NCI-H1436 (cell line): ENCODE measurements at places on chromosomes 12 and 14.

DNA sequence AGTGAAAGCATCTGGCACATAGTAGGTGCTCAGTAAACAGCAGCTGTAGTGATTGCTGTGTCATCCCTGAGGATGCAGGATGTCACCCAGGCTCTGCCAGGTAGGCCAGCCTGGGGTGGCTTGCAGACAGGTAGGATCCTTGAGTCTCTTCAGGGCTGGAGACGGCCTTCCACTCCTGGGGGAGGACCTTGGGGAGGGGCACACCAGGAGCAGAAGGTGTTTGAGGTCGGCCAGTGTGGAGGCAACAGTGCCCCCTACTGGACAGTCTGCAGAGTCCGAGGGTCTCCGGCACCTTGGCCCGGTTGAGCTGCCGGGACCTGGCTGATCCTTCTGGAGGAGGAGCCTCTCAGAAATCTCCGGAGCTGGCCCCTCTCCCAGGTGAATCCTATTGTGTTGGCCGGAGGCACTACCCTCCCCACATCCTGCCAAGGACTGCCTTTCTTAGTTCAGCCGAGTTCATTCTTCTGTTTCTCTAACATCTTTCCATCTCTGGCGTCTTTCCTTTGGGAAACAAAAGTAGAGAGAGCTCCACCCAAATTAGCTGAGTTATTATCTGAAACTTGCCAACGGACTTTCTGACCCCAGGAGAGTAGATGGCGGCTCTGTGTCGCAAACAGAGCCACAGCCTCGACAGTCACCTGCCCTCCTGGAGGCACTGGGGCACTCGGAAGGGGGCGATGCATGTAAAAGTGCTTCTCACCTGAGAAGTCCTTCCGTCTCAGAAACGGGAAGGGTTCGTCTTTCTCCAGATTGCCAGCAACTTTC is 41.8 kb upstream of the CLMN start:
- no peak for DNase-seq

DNA sequence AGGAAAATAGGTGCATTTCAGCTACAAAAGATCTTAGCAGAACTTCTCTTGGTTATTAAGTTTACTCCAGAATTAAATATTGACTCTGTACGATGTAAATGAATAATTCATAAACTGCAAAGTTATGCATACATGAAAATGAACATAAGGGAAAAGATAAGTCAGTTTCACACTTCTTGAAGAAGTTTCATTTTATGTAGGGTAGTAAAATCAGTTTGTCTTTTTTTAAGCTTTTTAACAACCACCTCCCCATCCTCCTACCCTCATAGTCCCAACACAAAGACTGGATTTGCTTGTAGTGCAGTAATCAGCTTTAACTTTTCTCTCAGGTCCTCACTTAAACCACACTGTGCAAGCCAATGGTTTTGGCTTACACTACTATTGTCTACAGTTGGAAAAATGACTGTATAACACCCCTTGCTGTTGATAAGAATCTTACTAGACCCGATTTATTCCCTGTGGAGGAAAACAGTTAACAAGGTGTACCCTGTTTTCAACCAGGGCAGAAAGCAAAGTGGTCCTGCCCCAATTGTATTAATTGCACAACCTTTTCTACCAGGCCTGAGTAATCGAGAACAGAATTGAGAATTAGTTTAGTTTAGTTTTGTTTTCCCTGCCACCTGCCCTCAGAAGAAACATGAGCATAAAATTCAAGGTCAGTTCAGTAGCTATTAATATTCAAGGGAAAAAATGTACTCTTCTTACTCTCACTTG is 44.1 kb downstream of the NIN start:
- DNase-seq = no peak

- no peak for DNase-seq
Measured at GRCh38 chr12:62192903-62193250, 67.3 kb upstream of the USP15 start.

DNA sequence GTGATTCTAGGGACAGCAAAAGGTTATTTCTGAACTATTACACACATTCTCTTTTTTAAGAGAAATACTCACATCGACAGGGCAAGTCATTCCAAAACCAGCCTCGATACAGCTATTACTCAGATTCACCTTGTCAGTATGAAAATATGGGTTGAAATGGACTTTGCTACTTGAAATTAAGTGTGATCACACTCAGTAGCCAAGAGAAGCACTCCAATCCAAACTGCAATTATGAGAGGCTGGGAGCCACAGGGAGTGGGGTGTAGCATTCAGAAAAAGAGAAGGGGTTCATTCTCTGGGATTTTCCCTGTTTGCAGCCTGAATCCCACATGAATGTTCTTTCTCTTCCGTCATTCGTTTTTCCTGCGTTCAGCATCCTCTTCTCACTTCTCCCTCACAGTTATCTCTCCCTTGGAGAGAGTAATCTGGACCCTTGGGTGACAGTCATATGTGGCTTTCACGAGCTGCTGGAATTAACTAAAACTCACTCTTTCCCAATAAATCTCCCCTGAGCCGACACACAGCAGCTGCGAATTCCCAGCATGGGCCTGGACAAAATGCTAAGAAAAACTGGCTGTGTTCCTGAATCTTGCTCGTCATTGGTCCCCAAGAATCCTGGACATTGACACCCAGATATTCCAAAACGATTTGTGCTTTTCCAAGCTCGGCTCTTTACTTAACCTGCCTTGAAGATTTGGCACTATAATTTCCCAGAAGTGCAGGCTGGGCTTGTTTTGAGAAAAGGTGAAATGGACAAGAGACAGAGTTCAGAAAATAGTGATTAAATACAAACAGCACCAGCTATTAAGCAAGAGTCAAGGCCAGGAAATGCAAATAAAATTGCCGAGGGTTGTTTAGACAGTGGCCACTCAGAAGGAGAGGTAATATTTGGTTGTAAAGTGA is 199.5 kb upstream of the PLEKHG7 start:
- no peak for DNase-seq

DNA sequence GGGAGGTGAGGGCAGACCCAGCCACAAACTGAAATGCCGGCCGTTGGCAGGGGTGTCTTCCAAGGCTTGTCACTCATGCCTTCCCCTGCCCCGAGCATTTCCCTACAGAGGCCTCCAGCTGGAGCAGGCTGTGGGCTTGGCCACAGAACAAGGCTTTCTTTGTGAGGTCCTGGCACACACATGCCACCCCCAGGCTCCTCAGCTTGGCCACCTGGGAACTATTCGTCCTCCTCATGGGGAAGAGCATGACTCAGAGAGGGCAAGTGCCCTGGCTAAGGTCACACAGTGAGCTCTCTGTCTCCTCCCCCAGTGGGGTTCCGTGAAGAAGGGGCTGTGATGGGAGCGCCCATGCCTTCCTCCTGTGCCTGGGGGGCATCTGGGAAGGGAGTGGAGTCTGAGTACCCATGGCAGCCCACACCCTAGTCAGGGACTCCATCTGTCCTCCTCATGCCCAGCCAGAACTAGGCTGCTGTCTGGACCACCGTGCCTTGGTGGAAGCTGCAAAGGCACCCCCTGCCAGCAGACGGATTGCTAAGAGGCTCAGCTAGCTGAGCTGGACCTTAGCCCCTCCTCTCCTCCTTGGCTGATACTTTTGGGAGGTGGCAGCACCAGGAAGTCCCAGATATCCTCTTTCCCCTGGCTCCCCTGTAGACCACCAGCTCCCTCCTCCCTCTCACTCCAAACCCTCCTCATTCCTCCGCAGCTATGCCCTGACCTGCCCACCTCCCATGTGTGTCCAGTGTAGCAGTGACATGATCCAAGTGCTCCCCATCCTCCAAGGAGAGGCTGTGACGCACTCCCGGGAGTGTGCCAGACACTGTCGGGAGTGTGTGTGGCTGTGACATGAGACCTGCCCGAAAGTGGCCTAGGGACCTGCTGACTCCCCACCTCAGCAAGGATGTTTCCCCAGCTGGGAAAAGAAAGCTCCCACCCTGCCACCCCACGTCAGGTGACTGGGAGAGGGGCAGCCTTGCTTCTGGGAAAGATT is 21.4 kb downstream of the ABCB9 start:
- no peak for DNase-seq

GRCh38 chr14:51960866-51961265 is 28.5 kb upstream of the RTRAF start:
- DNase-seq = no peak

GRCh38 chr12:122458105-122459035 is 35.9 kb upstream of the CLIP1 start:
- DNase-seq = no peak

- DNase-seq = no peak
Measured at GRCh38 chr14:35167496-35167895, 45.1 kb downstream of the PRORP start.

DNA sequence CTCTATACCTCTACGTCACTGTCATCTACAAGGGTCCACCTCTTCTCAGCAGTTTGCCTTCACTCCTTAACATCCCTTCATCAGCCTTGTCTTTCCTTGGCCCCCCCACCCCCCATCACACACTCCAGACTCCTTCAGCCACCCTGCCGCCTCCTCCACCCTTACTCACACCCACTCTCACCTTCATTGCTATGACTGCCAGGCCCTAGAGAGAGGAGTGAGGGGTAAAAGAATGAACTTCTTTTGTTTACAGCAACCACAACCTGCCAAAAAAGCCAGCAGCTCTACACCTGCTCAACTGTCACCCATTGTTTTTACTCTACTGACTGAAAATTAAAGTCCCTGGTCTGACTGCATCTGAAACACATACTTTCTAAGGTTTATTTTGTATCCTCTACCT is 112.8 kb downstream of the DUSP6 start:
- DNase-seq = no peak

DNA sequence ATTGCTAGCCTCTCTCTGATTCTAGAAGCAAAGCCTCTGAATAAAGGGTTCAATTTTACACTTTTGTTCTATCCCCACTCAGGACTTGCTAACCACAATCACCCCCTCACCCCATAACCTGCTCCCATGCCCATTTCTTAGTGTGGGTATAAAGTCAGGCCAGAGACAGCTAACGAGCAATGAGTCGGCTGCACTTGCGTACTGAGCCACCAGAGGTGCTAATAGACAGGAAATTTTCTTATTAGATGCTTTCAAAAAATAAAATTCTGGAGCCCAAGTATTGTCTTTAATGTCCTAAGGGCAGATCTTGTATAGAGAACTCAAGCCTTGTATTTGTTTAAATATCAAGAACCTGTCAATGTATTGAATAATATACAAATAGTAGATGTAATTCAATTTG is 256.9 kb downstream of the SYT1 start:
- no peak for DNase-seq
